ENCODE measurements at places on chromosomes 16 and 17.

- DNase-seq: no peak
Measured at GRCh38 chr17:33889040-33889439, 366.0 kb upstream of the CCL2 start.

DNA sequence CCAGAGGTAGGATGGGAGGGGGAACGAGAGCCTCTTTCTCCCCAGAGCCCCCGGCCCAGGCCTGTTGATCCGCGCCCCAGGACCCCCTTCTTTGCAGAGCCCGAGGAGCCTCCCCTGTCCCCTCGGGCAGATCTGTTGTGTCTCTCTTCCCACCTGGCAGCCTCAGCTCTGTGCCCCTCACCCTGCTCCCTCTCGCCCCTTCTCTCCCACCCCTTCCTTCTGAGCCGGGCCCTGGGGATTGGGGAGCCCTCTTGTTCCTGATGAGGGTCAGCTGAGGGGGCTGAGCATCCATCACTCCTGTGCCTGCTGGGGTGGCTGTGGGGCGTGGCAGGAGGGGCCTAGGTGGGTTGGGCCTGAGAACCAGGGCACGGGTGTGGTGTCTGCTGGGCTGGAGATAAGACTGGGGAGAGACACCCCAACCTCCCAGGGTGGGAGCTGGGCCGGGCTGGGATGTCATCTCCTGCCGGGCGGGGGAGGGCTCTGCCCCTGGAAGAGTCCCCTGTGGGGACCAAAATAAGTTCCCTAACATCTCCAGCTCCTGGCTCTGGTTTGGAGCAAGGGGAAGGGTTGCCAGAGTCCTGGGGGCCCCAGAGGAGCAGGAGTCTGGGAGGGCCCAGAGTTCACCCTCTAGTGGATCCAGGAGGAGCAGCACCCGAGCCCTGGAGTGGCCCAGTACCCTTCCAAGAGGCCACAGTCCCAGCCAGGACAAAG is 65.4 kb downstream of the MRC2 start:
- peak; percentile 17 for DNase-seq

DNA sequence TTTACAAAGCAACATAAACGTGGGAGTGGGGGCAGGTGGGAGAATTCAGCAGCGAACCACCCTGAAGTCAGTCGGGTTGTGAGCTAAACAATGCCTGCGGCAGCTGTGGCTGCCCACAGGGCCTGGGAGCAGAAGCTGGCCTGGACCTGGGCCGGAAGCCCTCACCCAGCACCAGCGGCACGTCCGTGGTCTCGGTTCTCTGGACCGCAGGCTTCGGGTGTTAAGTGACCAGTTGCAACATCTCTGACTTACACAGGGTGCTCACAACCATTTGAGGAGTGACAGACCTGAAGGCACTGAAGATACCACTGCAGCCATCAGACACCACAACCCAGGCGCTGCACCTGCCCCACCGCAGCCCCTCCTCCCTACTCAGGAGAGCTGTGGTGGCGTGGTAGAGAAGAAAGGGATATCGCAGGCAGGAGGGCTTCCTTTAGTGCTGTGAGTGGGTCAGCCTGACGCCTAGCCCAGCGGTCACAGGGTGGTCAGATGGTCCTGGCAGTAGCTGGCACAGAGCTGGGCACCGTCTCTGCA is 33.8 kb downstream of the CBFA2T3 start:
- DNase-seq: no peak

- DNase-seq: no peak
Measured at GRCh38 chr17:31391496-31391949, at the start of gene RAB11FIP4. Gene RAB11FIP4, plus strand, starts transcription at chr17:31391675. Its CDS starts 178 bp downstream, at chr17:31391853.

DNA sequence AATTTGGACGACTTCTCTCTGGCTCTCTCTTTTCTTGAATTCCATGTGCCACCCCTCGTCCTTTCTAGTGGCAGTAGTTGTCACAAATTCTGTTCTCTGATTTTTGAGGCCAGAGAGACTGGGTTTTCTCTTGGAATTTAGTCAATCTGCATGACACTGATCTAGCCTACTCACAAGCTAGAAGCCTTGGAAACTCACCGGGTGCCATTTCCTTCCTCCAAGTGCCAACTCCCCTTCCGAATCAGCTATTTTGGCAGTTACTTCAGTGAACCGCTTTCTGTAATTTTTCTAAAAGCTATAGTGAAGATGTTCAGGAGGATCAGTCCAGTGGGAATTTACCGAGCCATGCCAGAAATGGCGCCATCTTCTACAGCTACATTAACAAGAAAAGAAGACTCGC is 228.9 kb downstream of the PMP22 start:
- no peak for DNase-seq

GRCh38 chr16:26598998-26599784 is 467.5 kb upstream of the C16orf82 start:
- no peak for DNase-seq

- DNase-seq: no peak
Measured at GRCh38 chr16:77928096-77928495, 94.3 kb upstream of the CLEC3A start.

- DNase-seq: no peak
Measured at GRCh38 chr17:80818871-80819270, 172.8 kb upstream of the CHMP6 start.

DNA sequence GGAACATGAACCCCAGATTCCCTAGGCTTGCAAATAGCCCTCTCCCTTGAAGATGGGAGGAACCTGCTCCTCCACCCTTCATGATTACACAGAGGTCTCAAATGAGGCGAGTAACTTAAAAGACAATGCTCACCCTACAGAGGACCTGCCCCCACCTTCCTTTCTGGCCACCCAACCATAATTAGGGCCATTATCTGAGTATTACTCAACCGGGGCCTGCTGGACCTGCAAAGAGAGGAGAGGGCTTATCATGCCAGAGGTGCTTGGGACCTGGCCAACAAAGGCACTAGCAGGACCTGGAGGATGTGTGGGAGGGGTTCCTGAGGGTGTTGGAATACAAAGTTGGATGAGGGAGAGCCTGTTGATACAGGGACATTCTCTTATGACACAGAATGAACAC is 42.4 kb downstream of the RNF157 start:
- DNase-seq: no peak

GRCh38 chr16:58906981-58907715 is 173.0 kb upstream of the GOT2 start:
- no peak for DNase-seq

- DNase-seq: no peak
Measured at GRCh38 chr17:60496041-60496440, 30.0 kb downstream of the APPBP2 start.

DNA sequence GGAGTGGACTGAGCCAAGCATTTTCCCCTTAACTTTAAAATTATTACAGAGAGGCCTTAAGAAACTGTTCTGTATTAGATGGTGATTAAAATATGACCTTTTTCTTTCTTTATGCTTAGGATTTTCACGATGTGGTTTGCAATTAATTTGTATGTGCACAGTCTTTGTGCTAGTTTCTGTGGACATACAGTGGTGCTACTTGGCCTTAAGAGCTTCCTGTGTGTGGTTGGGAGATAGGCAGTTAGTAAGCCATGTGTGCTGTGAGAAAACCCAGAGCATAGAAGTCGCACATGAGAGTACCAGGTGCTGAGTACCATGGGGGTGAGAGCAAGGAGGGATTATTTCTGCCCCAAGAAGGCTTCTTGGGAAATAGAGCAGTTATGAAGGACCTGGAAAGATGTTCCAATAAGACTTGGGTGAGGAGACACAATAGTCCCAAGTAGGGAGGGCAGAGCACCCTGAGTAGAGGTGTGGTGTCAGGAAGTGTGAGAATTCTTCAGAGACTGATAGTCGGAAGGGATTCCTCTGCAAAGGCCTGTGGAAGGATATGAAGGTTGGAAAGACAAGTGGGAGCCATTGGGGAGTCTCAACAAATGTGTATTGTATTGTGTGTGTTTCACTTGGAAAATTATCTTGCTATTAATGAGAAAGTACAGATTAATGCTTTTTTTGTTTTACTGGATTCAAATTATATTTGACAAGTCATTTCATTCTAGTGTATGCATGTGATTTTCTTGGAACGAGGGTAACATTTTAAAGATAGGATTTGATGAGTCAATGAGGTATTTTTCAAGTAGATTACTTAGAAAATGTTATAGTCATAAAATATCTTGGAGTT is 239.9 kb downstream of the PRKCA start:
- DNase-seq: peak; percentile 89

GRCh38 chr17:46929413-46929812 is 6.5 kb downstream of the GOSR2 start:
- no peak for DNase-seq

DNA sequence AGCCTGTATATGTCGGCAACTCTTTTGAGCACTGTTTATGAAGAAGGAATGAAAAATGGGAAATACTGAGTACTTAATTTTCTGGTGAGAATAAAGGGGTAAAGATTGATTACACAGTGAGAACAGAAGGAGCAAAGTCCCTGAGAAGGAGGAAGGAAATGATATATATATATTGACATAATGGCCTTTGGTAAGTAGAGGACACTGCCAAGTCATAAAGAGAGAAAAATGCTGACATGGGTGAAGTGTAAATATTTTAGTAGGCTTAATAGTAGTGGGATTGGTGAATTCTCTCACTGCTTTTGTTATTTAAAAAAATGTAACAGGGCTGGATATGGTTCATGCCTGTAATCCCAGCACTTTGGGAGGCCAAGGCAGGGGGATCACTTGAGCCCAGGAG is 16.2 kb downstream of the VMP1 start:
- no peak for DNase-seq

DNA sequence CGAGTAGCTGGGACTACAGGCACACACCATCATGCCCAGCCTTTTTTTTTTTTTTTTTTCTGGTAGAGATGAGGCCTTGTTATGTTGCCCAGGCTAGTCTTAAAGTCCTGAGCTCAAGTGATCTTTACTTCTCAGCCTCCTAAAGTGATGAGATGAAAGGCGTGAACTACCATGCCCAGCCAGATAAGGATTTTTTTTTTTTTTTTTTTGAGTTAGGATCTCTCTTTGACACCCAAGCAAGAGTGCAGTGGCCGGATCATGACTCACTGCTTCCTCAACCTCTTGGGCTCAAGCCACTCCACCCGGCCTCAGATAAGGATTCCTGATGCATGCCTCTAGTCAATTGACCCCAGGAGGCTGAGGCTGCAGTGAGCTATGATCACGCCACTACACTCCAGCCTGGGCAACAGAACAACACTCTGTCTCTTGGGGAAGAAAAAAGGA is 11.2 kb upstream of the PLEKHG4 start:
- DNase-seq: no peak

- DNase-seq: no peak
Measured at GRCh38 chr17:71276079-71276478, 844.7 kb upstream of the SOX9 start.
